Pulmonary artery endothelial cell (primary cell): ENCODE measurements at places on chromosomes 11 and 22. TPM values are rescaled to one million over a fixed set of nuclear protein-coding genes. Genes with fewer than 3 reads are reported as not detected.

- DNase-seq, result no peak
Measured at GRCh38 chr11:58636587-58636986, 14.1 kb downstream of the CNTF start.

DNA sequence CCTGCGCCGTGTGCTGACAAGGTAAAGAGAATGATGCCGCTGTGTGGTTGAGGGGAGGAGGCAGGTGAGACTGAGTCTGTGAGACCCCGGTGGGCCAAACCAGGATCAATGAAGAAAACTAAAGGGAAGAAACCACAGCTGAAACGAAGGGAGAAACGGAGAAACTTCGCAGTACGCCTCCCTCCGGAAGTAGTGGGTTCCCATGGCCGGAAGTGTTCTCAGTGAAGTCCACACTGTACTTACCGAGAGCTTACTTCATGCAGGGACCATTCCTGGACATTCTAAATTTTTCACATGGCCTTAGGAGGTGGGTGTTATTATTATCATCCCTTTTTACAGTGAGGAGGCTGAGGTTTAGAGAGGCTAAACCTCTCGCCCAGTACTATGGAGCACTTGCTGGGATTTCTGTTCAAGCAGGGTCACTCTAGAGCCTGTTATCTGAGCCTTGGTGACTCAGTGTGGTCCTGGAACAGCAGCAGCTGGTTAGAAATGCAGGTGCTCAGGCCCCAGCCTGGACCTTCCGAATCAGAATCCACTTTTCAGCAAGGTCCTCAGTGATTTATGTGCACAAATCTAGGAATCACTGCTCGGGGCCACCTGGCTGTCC is 17.9 kb downstream of the CD5 start:
- DNase-seq, result no peak

LRRC74B gene
- not detected in 2 replicates for total RNA-seq

- no peak for DNase-seq
Measured at GRCh38 chr22:35349368-35349703, 31.6 kb upstream of the HMOX1 start.

GRCh38 chr11:10405865-10406592 is 49.0 kb upstream of the AMPD3 start:
- DNase-seq, result peak; percentile 73

PATE4 gene
- total RNA-seq, result not detected in 2 replicates

GAS2L1 gene
- total RNA-seq, result 16.5 and 22.4 TPM in 2 replicates

RTN4RL2 gene
- total RNA-seq, result 0.07 TPM in 2 replicates

DNA sequence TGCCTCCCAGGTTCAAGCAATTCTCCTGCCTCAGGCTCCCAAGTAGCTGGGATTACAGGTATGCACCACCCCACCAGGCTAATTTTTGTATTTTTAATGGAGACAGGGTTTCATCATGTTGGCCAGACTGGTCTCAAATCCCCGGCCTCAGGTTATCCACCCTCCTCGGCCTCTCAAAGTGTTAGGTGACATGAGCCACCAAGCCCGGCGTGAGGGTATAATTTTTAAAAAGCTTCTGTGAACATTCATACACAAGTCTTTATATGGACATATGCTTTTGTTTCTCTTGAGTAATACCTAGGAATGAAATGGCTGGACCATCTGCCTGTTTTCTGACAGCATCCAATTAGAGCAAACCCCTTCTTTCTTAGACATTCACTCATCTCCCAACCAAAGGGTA is 14.3 kb upstream of the NAALAD2 start:
- DNase-seq, result no peak

DNA sequence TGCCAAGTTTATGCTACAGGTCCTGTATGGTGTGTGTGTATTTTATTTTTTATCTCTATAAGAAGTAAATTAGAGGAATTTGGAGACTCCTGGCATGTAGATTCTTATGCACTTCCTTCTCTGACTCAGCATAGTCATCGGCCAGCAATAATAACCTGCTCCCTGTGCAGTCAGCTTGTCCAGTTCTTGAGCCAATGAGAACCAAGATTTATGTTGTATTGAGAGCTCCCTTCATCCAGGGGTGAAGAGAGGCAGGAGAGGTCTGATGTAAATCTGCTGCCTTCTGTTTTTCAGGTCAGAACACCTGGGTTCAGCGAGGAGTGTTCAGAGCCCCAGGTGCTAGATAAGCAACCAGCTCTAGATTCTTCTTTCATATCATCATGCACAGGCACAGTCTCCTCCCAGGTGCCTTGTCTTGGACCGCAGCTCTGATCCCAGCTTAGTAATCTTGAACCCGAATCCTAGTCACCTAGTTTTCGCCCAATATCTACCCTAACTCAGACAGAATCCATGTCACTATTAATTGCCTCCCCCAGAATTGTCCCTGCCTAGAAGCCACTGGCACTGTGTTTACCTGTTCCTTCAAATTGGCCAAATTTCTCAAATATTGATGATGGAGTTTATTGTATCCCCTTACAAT is 328.2 kb upstream of the NCAM1 start:
- DNase-seq, result no peak

ZBTB3 gene
- 8.7 and 12.1 TPM in 2 replicates for total RNA-seq

C11orf52 gene
- 0.20 TPM in 1 of 2 replicates, not detected in the other for total RNA-seq

- no peak for DNase-seq
Measured at GRCh38 chr11:6850526-6850925, 5.0 kb downstream of the OR10A5 start.

- DNase-seq, result no peak
Measured at GRCh38 chr11:79242616-79243015, 198.2 kb downstream of the TENM4 start.

DNA sequence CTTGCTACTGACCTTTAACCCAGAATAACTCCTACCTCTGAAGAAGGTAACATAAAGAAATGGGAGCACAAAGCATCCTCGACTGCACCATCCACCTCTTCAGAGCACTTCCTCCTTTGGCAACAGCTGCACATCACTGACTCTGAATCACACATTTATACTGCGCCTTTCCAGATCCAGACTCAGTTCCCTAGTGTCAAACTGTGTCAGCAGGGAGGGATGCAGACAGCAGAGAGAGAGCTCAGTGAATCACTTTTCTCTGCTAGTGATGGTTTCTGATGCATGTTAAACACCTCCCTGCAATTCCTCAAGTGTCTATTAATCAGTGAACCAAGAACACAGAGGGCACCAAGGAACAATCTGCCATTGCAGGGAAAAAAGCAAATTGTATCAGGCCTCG is 118.9 kb downstream of the PLEKHA7 start:
- no peak for DNase-seq

DNAJB13 gene
- not detected in 2 replicates for total RNA-seq

GRCh38 chr22:18954990-18955571 is 19.0 kb upstream of the PRODH start:
- DNase-seq, result no peak

DNA sequence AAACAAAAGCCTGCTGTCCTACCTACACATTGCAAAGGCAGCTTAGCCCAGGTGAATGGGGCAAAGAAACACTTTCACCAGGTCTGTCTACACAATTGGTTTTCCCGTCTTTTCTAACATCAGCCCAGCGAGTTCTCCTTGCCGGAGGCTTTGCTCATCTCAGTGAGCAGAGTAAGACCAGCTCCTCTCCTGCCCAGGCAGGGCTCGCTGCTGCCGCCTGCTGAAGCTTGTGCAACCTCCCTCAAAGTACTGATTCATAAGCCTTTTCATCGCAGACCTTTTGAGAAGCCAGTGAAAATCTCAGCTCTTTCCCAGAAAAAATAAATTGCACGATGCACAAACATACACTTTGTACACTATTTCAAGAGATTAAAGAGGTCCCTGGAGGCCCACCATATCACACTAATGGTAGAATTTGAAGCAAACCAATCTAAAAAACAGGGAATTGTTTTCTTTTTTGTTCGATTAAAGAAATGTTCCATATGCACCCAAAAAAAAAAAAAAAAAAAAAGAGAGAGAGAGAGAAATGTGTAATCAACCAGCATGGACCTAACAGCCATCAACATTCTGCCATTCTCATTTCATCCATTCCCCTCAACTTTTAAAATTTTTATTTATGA is 328.1 kb upstream of the MPPED2 start:
- DNase-seq, result no peak

KCNJ5 gene
- 0.04 TPM in 1 of 2 replicates, not detected in the other for total RNA-seq

DNA sequence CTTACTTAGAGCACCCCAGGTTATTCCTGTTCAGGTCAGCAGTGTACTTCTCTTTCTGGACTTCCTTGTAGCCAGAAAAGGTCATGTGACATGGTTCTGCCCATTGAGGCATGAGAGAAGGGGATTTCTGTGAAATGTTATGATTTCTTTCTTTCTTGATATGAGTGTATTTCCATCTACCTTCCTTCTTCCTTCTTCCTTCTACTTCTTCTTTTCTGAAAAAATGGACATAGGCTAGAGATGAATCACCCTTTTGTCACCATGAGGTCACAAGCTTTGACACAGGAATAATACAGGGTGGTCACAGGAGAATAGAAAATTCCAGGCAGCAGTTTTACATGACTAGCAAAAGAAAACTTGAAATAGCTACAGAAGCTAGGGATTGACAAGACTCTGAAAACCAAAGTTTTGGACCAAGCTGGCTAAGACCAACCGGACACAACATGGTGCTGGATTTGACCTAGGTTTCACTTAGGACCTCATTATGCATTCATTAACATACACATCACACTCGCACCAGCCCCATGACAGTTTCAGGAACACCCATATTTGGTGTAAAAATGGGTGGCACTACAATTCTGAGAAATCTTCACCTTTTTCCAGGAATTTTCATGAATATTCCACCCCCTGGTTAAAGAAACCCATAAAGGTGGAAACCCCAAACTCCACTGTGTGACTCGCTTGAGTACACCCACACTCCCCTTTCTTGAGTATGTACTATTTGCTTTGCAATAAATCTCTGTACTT is 21.2 kb upstream of the MAP6 start:
- DNase-seq, result no peak

DNA sequence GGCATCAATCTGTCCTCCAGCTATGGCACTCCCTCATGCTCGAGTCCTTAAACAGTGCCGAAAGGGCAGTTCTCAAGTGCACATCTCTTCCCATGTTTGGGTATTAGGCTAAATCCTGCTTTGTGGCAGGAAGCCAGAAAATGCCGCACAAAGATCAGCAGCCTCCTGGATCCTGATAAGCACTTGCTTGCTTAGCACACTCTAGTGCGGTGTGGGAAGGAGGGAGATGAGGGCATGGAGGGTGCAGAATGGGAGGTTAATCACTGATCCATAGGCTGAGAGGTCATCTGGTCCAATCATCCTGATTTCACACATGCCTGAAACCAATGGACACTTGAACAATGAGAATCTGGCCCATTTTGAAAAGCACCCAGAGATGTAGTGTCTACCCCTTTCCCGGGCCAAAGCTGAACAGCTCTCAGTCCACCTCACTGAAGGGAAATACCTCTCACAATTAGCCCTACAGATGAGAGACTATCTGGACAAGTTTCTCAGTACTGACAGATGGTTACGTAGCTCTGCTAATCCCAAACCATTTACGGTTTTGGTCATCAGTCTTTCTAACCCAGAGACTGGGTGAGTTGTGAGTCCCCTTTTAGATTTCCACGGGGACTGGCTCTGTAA is 29.8 kb upstream of the CHRM4 start:
- DNase-seq, result no peak

GRCh38 chr11:108618529-108618928 is 25.0 kb upstream of the EXPH5 start:
- DNase-seq, result no peak

GRCh38 chr11:100965346-100965745 is 164.3 kb downstream of the PGR start:
- no peak for DNase-seq

DNA sequence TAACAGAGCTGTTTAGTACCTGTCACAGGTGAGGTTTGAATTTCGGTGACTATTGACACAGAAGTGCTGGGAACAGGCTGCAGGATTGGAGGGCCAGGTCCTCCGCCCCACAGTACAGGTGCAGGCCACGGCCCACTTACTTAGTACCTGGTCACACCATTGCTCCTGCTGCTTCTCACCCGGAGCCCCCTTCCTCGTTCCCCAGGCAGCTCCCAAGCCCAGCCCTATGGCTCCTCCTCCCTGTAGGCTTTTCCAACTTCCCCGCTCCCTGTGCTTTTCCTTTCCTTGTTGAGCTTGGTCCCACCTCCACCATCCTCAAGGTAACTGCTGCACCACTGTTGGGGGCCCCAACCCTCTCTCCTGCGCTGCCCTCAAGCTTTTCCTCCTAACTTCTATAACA is 27.9 kb upstream of the ANO1 start:
- DNase-seq, result no peak

HINFP gene
- 15.4 and 17.7 TPM in 2 replicates for total RNA-seq

DNA sequence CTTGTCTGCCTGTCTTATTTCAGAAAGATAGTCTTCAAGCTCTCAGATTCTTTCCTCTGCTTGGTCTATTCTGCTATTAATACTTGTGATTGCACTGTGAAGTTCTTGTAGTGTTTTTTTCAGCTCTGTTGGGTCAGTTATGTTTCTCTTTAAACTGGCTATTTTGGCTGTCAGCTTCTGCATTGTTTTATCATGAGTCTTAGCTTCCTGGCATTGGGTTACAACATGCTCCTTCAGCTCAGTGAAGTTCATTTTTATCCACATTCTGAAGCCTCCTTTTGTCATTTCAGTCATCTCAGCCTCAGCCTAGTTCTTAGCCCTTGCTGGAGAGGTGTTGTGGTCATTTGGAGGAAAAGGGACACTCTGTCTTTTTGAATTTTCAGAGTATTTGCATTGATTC is 15.5 kb upstream of the DEPDC7 start:
- no peak for DNase-seq

DNA sequence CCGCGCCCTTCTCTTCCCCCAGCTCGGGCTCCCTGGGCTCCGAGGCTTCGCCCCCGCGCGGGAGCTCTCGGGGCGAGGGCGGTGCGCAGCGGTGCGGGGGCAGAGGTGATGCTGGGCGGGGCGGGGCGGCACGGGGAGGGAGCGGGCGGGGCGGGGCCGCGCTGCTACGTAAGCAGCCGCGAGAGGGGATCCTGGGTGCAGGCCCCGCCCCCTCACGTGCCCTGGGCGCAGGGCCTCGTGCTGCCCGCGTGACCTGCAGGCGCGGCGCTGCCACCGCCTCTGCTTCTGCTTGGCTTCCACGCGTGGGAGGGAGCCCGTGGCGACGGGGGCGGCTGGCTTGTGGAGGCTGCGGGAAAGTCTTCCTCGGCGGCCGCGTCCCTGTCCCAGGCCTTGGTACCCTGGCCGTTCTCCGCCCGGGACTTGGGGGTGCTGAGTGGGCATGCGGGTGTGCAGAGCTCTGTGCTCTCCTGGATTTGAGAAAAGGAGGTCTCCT is 132.6 kb upstream of the HSD17B12 start:
- DNase-seq, result no peak

DNA sequence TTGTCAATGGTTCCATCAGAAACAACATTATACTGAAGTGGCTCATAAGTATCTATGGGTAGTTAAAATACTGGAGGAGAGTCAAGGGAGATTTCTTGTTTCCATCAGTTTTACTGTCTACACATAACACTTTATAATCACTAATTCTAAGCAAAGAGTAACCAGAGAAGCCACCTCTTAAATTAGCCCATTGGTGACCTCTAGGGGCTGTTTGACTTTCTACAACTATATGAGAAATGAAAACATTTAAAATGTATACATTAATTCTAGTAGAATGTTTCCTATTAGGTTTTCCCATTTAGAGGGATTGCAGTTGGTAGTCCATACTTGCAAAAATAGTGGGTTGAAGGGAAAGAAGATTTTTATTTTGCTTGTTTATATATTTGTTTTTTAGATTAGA is 504.3 kb downstream of the FAM181B start:
- DNase-seq, result no peak

TANGO2 gene
- 36.4 and 72.1 TPM in 2 replicates for total RNA-seq

KIF18A gene
- total RNA-seq, result 8.3 and 16.3 TPM in 2 replicates

KRTAP5-9 gene
- total RNA-seq, result not detected in 2 replicates

MS4A8 gene
- total RNA-seq, result not detected in 2 replicates

- DNase-seq, result no peak
Measured at GRCh38 chr11:45580399-45580798, 85.0 kb downstream of the CHST1 start.
